ENCODE measurements at places on chromosomes 12 and 14. TPM values are rescaled to one million over a fixed set of nuclear protein-coding genes. Genes with fewer than 3 reads are reported as not detected.

DNA sequence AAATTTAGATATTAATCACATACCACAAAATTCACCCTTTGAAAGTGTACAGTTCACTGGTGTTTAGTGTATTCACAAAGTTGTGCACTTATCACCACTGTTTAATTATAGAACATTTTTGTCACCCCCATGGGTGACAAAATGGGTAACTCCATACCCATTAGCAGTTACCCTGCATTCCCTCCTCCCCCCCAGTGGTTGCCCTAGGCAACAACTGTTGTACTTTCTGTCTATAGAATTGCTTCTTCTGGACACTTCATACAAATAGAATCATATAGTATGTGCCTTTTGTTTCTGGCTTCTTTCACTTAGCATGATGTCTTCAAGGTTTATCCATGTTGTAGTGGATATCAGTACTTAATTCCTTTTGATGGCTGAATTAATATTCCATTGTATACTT is 52.7 kb downstream of the FBXO34 start:
- no peak for DNase-seq
- H3K4me3 ChIP-seq, result no peak overlapping the region
- H3K4me1 ChIP-seq, result peaks cover 16% of the 10 kb centered on the region
- no peaks in the 10 kb centered on the region for H3K27me3 ChIP-seq

DNA sequence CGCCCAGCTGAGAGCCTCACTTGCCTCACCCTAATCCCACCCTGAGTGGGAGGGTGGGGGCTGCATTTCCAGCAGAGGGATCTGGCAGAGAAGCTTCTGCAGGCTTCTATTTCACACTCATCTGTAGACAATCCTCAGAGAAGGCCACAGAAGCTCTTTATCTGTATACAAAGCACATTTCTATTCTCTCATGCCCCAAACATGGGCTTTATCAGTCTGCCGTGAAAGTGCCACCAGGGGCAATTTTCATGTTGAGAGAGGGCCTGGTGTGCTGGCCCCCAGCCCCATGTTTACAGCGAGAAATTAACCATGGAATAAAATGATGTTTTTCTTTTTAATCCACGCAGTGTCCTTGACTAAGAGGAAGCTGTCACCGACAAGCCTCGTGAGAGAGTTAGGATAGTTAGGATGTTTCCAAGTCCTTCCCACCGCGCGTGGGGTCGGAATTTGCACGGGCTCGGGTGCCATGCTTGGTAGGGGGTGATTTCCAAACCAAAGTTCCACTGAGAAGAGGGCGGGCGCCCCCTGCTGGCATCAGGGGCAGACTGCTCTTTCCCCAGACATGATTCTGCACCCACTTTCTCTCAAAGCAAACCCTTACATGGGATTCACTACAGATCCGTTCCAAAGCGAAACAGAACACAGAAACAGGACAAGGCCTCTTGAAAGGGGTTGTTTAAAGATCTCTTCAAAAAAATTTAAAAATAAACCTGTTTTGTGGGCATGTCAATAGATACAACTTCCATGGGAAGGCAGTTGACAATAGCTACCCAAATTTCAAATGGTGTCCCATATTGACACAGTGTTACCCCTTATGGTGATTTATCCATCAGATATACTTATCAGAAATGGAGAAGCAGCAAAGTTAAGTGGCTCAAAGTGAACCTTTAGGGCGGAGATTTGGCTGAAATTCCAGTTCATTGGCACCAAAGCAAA is 19.4 kb downstream of the BDKRB1 start:
- H3K36me3 ChIP-seq, result no peaks in the 10 kb centered on the region
- H3K4me3 ChIP-seq, result no peak overlapping the region
- DNase-seq, result peak; percentile 25
- H3K4me1 ChIP-seq, result no peaks in the 10 kb centered on the region
- H3K27ac ChIP-seq, result no peak overlapping the region

DNA sequence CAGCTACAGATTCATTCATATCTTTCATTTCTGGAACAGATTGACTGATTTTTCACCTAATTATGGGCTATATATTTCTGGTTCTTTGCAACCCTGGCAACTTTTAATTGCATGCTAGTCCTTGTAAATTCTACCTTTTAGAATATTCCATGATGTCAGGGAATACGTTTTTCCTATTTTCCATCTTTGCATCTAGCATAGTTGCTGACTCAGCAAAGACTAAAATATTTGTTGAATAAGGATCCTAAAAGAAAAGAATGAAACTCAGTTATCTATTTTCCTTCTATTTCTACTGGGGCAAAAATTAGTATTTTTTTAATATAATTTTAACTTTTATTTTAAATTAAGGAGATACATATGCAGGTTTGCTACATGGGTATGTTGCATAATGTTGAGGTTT is 438.3 kb downstream of the GXYLT1 start:
- no peaks in the 10 kb centered on the region for H3K36me3 ChIP-seq
- H3K27ac ChIP-seq, result no peak overlapping the region
- no peaks in the 10 kb centered on the region for H3K4me1 ChIP-seq

The DNAJC22 gene
- not detected for total RNA-seq

DNA sequence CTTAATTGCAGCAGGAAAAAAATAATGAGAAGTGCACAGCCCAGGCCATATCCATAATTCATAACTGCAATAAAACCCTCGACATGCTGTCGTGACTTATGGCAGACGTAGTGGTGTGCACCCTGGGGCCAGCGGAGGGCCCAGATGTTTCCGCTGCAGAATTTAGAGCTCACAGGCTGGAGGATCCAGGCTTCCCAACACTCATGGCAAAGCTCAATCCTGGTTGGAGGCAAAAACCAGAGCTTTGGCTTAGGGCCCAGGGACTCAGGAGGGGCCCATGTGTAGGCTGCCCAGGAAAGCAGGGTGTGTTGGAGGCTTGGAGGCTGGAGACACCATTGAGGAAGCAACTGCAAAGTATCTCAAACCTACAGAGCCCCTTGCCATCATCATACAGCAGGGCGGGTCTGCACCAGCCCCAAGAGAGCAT is 68.7 kb downstream of the SERPINA3 start:
- no peak overlapping the region for H3K27ac ChIP-seq
- no peak for DNase-seq
- no peak overlapping the region for H3K4me3 ChIP-seq
- H3K36me3 ChIP-seq, result no peaks in the 10 kb centered on the region

The RNASE7 gene
- not detected for total RNA-seq

The MYL2 gene
- total RNA-seq, result not detected

Data from activated T-helper 2 cell treated with anti-CD3 and anti-CD28 coated beads, Interferon-gamma antibody, Interleukin-2, Interleukin-4, amounts not matched to agents 10 μg/mL and 5 μg/mL and 100 μg/mL, durations not matched to agents 14 hours and 24 hours and 36 hours (primary cell).